ENCODE measurements at places on chromosomes 3 and 15.

- DNase-seq, result no peak
These were observed 1.5 kb downstream of the FAH start for GRCh38 chr15:80154336-80154735.

- no peak for DNase-seq
These were observed 74.6 kb downstream of the FGF12 start for GRCh38 chr3:192652727-192653126.

GRCh38 chr3:156594219-156594683 is 39.3 kb upstream of the SSR3 start:
- no peak for DNase-seq

- no peak for DNase-seq
These were observed 4.5 kb upstream of the DNAH1 start for GRCh38 chr3:52311576-52312119.

DNA sequence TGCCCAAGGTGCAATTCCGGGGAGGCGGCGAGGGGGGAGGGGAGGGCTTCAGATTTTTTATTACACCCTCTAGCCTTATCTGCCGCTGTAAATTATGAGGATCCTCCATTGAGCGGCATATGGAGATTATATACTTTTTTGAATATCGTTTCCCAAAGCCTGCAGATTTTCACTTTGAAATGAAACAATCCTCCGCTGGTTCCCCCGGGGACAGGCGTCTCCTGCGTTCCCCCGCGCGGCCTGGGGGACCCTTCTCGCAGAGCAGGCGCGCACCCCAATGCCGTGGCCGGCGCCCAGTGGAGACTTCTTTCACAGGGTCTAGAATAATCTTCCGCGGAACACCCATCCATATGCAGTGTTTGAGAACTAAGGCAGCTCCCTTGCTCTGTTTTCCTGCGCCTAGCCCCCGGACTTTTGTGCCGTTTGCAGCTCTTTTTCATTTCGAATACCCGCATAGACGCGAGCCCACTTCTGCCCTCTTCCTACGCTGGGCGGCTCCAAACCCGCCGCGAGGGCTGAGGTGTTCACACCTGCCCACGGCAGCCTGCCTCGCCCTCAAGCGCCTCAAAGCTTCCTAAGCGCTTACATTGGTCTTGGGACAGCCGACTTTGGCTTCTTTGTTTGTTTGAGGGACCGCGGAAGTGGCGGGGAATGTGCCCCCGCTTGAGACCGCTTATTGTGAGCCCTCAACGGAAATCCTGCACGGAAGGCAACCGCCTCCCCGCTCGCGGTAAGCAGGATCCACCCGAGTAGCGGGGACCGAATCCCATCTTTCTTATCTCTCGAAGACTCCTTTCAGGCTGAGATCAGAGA is 7.5 kb downstream of the SOX14 start:
- DNase-seq, result no peak

DNA sequence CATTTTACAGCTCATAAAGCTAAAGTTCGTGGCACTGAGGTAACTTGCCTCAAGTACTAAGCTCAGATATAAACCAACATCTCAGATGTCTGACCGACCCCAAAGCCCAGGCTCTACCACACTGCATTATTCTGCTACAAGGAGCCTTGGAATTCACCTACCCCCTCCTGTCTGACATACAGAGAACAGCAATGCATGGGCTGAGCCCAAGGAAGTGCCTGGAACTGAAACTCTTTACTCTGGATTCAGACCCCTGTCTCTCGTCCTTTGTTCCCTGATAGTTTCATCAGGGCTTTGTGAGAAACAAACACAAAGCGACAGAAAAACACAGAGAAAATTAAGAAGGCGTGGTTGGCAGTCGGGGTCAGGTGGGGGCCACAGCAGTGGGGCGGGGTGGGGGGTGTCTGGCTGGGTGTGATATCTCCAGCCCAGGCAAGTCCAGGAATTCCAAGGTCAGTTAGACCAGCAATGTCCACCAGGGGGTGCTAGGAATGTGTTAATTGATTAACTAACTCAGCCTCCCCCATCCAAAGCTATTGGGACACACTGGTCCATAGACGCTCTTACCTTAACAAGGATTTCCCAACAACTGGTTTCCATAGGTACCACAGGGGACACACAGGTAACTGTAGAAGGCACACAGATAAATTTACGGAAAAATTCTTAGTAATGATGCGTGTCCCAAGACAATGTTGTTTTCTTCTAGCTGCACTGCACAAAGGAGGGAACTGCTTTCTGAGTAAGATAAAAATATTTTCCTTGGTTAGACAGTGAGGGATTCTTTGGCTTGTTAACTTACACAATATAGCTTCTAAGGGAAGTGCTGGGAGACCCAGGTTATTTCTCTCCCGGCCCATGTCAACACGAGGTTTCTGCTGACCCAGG is 18.8 kb upstream of the SSUH2 start:
- peak; percentile 56 for DNase-seq

DNA sequence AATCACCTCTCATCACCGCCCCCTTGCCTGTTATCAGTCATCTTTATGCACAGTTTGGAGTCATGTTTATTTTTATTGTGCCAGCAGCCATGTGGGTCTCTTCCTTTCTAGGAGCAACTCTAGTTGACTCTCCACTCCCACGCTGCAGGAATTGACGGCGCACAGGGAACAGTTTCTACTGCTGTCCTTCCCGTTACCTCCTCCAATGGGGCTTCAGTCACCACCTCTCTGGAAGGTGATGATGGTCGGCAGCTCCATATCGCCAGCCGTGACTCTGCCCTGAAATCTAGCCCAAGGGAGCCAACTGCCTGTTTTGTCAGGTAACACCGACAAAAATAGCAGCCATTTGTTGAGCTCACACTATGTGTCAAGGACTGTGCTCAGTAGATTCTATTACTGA is 35.6 kb upstream of the FAM107A start:
- no peak for DNase-seq

DNA sequence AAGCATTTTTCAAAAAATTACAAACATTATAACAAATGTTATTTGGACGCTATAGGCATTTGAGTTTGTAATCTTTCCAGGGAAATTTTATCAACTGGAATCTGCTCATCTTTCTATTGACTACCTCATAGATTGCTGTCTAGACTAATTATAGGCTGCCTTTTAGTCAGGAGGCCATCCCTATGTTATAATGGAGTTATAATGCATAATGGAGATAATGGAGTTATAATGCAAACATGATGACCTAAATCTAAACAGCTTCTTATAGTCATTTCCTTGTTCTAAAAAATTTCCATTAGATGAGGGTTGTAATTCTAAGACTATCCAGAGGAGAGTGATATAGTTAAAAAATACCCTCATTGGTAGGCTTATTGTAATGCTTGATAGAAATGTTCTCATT is 226.4 kb downstream of the SI start:
- DNase-seq, result no peak

DNA sequence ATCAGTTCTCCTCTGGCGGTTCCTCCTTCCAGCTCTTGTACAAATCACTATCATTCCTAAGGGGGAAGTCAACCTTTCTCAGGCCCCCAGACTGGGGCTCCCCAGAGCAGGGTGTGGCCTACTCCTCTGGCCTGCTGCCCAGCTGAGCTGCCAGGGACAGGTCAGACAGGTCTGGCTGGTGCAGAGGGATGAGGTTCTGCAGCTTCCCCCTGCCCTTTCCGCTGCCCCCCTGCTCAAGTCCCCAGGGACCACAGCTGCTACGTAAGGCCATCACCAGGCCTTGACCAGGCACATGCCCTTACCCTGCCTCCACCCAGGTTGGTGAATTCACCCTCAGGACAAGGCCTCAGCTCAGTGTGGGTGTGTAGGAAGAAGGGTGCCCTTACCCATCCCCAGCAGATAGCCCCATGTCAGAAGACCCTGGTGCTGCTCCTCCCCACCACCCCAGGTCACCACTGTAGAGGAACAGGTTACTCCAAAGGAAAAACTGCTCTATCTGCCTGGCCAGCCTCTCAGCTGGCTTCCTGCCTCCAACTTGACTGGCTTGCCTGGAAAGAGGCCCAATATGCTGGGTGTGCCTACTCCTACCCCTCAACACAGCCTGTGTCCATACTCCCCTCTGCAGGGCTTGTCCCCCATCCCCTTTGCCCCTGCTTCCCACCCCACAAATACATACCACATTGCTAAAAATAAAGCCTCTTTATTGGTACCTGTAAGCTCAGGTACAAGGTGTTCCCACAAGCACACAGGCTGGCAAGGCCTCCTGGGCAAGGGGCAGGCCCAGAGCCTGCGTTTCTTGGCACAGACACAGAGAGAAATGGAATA is 12.0 kb downstream of the CSRNP1 start:
- peak; percentile 91 for DNase-seq

DNA sequence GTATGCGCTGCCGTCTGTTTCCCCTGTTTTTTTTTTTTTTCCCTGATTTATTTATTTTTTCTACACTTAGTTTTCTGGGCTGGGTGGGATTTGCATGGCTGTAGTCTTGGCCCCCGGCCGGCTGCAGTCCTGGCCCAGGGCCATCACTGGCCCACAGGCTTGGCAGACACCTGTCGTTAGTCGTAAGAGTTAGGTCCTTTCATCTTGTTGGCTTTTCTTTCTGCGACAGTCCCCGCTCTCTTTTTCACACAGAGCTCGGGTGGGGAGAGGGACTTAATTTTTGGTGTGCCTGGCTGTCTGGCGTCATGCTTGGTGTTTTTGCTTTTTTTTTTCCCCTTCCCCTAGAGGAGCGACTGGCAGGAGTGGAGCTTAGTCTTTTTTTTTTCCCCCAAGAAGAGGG is 183.4 kb downstream of the KLF13 start:
- DNase-seq, result no peak
